ENCODE measurements at places on chromosomes 6 and 20.
A peak's percentile ranks its signal among the peaks of the same experiment; 100 is the strongest.

GRCh38 chr6:8219352-8219943, 117.1 kb upstream of the EEF1E1 start:
- peak; percentile 35 for DNase-seq

GRCh38 chr6:2973676-2974075, 2.3 kb upstream of the SERPINB6 start:
- DNase-seq = no peak

DNA sequence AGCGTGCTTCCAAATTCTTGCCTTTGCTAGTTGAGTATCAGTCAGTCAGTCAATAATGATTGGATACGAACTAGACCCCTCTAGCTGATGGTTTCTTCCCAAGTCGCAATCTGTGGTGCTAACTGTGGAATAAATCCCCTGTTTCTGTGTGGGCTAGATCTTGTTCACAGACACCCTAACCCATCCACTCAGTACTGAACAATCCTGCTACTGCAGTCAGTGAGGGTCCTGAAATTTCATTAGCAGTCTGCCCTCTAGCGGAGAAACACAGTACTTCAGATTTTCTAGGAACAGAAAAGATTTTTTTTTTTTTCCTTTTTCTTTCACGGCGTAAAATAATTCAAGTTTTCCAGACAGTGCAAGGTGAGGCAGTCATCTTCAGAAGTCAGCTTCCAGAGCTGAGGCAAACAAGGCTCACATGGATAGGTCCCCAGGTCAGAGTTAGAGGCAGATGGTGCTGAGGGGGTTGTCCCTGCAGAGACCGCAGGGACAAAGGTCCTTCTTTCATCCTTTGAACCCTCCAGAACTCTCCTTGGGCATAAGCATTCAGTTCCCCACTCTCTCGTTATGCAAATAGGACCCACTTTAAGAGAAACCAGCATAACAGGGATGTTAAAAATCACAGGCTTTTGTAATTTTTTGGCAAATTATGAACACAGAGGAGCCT, 119.6 kb downstream of the SCML4 start:
- peak; percentile 27 for DNase-seq

- no peak for DNase-seq
These were observed 161.0 kb downstream of the ASCC3 start for GRCh38 chr6:100719883-100720682.

DNA sequence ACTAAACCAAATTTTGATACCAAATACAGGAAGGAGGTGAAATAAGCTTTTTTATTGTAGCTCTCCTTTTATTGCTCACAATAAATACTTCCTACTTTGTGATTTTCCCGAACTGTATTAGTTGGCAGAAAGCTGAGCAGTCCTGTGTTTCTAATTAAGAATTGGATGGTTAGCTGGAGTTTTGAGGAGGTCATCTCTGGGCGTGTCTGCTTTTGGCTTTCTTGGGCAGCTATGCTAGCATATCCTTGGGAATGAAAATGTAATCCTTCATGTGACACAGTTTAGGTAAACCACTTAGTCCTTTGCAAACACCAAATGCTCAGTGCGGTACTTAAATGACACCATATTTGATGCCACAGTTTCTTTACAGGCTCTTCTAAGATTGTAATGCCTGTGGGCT, 67.5 kb downstream of the MTHFD1L start:
- DNase-seq = no peak

DNA sequence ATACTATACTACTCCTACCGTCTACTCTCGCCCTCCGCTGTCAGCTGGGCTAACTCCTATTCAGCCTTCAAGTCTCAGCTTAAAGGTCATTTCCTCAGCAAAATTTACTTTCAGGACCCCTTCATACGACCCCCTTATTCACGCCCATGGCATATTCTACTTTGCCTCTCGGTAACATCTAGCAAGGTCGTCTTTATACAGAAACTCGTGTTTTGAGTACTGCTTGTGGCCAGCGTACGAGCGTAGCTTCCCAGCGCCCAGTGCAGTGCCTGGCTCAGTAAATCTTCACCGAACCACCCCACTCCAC, 546 bp downstream of the CRNKL1 start:
- no peak for DNase-seq

DNA sequence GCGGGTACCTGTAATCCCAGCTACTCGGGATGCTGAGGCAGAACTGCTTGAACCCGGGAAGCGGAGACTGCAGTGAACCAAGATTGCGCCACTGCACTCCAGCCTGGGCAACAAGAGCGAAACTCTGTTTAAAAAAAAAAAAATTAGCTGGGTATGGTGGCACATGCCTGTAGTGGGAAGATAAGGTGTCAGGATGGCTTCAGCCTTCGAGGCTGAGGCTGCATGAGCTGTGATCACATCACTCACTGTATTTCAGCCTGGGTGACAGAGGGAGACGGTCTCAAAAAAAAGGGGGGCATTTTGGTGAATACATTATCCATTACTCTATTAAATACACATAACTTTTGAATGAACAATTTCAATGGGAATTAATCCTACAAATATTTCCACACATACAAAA, 32.4 kb downstream of the SNX3 start:
- no peak for DNase-seq

DNA sequence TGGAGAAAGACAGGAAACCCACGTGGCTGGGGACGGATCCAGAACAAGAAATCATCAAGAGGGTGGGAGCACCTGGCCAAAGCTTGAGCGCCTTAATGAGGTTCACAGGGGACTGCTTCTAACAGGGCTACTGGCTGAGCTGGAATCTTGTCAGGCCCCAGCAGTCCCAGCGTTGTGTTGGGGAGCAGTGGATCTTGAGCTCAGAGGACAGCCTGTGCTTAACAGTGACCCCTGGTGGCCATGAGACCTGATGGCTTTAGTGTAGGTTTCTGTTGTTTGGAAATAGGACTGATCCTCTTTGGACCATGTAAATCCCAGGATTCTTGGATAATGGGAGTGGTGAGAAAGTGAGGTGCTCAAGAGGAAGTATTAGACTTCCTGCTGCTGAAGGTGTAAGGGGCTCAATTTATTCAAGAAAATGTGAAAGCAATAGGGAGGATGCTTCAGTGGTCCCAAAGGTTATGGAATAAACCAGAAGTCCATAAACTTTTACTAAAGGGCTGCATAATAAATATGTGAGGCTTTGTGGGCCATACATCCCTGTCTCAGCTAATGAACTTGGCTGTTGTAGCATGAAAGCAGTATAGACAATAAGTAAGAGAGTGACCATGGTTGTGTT, 216.2 kb downstream of the NFATC2 start:
- peak; percentile 10 for DNase-seq

- no peak for DNase-seq
These were observed 122.8 kb upstream of the THBS2 start for GRCh38 chr6:169376458-169376857.

GRCh38 chr6:127000631-127001030, 117.8 kb upstream of the RSPO3 start:
- no peak for DNase-seq

- no peak for DNase-seq
These were observed 18.8 kb downstream of the TOP1 start for GRCh38 chr20:41047279-41047974.

DNA sequence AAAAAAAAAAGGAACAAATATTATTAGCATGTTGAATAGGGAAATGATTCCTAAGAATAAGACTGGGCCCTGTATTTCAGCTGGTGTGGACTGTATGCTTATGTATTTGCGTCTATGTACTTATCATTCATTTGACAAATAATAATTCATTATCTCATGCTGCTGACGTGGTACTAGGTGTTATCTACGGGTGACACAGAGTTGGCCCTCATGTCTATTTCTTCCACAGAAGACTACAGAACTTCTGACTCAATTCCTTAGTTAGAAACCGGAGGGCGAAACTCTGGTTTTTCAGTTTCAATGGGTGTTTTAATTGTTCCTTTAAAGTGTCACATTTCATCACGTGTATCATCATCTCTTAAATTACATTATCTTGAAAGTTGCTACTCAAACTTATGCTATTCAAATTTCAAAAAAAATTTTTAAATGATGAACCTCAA, 305.9 kb downstream of the CLIC5 start:
- no peak for DNase-seq

GRCh38 chr20:34824026-34824425, 1.4 kb downstream of the NCOA6 start:
- no peak for DNase-seq

DNA sequence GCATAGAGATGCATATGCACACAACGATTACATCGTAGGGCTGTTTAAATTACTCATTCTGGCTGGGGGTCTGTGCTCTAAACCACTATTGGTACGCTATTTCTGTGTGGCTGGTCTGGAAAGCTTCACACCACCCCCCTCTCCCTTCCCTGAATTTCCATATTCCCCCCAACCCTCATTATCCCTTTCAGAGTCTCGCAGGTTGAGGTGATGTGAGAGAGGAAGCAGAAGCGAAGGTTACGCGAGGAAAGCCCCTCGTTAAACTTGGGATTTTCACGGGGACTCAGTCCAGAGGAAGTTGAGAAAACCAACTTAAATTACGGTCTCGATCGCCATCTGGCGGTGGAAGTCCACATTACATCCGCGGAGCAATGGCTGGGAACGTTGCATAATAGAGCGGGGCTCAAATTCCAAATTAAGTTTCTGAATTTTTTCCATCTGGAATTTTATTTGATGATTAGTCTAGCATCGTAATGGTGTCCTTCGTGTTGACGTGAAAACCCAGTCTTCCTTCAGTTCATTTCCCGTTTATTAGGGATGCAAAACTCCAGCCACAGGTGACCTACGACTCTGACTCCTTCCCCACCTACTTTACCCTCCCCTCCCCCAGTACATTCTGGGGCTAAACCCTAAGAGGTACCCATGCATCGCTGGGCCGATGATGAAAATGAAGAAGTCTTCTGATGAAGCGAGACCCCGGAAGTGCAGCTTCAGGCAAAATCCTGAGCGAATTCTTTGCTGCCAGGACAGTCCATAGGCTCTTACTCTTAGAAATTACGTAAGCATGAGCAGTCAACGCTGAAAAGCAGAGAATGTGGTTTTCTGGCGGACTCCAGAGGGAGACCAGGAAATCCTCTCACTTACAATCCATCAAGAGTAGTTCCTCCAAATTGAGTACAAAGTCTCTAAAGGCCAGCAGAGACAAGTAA, 19.7 kb downstream of the HLA-DOB start:
- peak; percentile 10 for DNase-seq

- no peak for DNase-seq
These were observed 81.3 kb downstream of the HMGCLL1 start for GRCh38 chr6:55497694-55498093.

DNA sequence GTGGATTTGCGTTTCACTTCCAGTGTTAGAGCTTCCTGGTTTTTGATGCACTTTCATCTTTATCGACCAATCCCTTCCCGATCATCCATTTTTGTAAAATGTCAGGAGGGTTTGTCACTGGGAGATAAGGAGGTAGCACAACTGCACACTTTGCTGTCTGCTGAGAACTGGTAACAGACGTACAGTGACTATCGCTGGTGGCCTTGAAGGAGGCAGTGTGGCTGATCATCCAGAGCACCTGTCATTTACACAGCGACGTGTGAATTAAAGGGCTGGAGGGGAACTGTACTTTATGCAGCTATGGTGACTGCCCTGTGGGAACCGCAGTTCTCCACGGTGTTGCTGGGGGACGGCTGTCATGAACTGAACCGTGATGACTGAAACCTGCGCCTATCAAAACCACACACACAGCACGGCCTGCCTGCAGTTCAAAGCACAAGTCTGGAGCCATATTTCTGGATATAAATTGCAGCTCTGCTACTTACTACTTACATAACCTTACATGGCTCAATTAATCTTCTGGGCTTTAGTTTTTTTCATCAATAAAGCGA, 50.0 kb downstream of the HUS1B start:
- DNase-seq = no peak

- DNase-seq = no peak
These were observed 97.5 kb upstream of the CDYL start for GRCh38 chr6:4678506-4679300.

GRCh38 chr6:1497761-1498105, 108.4 kb downstream of the FOXF2 start:
- DNase-seq = no peak

DNA sequence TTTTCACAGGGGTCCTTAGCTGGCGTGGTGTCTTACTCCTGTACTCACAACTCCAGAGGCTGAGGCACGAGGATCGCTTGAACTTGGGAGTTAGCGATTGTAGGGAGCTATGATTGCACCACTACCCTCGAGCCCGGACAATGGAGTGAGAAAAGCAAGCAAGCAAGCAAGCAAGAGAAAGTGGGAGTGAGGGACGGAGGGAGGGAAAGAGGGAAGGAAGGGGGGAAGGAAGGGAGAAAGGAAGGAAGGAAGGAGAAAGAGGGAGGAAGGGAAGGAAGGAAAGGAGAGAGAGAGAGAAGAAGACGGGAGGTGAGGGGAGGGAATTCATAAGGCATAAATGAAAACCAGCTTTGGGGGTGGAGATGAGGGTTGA, 120.5 kb downstream of the TRIM27 start:
- DNase-seq = no peak

- DNase-seq = no peak
These were observed 49.0 kb upstream of the VSTM2L start for GRCh38 chr20:37853823-37854375.

- peak; percentile 29 for DNase-seq
These were observed 5.0 kb downstream of the BRD2 start for GRCh38 chr6:32973144-32974015.

GRCh38 chr6:113734982-113735381, 122.2 kb upstream of the MARCKS start:
- DNase-seq = no peak

DNA sequence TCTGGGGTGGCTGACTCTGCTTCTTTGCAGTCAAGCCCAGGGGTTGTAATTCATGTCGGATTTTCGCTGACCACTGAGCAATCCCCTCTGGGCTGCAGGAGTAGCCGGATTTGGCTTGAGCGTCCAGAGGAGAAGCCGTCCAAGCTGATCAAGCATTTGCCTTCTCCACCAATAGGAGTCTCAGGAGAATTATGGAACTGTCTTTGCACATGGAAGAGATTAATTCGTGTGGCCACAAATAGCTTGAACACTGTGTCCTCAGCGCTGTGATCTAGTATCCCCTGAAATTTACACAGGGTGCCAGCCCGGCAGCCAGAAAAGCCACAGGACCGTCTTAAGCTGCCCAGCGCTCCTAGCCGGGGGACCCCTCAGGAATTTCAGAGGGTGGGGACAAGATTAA, 37.1 kb downstream of the EYA2 start:
- no peak for DNase-seq

GRCh38 chr6:85285114-85285513, 164.8 kb upstream of the NT5E start:
- no peak for DNase-seq

GRCh38 chr6:53975941-53976615, 135.2 kb upstream of the MLIP start:
- no peak for DNase-seq

DNA sequence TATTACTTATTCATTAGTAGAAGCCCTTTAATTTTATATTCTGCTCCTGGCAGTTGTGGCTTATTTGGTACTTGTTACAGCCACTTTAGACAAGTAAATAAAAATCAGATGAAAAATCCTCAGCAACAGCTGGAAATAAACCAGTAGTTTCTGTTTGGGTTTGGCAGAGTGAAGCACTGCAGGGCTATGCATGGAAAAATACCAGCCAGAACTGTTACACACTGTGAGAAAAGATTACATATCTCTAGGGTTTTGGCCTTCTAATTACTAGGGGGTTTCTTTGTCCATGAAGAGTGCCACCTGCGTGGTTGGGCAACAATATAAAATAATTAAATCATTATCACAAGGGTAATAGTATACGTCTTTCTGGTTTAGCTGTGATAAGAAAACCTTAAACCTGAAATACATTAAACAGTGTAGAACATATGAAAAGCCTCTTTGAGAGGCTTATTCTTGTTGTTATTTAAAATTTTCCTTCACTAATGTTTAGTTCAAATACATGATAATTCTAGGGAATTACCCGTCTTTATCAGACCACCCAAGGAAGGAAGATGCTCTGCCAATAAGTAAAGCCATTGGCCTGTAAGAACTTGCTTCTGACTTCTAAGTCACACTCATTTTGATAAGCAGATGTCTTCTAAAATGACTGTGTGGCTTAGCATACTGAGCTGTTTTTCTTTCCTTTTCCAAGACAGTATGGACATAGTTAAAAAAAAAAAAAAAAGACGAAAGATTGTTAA, 320.0 kb upstream of the FLRT3 start:
- DNase-seq = peak; percentile 49
